ENCODE measurements at places on chromosomes 4 and X. TPM values are rescaled to one million over a fixed set of nuclear protein-coding genes. Genes with fewer than 3 reads are reported as not detected.

The FHDC1 gene
- total RNA-seq: 0.03 TPM

The TLR10 gene
- total RNA-seq: not detected

The AWAT2 gene
- total RNA-seq: not detected

The KIF4A gene
- 0.19 TPM for total RNA-seq

The IGBP1 gene
- total RNA-seq: 64.4 TPM

The SLC4A4 gene
- 0.14 TPM for total RNA-seq

The STK32B gene
- total RNA-seq: not detected

The NFXL1 gene
- total RNA-seq: 9.0 TPM

The SMR3B gene
- not detected for total RNA-seq

The PRDM8 gene
- 4.2 TPM for total RNA-seq

The NMU gene
- total RNA-seq: not detected

The ERAS gene
- total RNA-seq: not detected

The CSAG3 gene
- not detected for total RNA-seq

The CCDC149 gene
- total RNA-seq: 0.69 TPM

Measured in CD4-positive, alpha-beta T cell (primary cell).